ENCODE measurements at places on chromosomes 2 and 18. TPM values are rescaled to one million over a fixed set of nuclear protein-coding genes. Genes with fewer than 3 reads are reported as not detected.

- H3K4me3 ChIP-seq = no peak overlapping the region
- no peaks in the 10 kb centered on the region for H3K27me3 ChIP-seq
- DNase-seq = no peak
- no peak overlapping the region for H3K27ac ChIP-seq
- H3K36me3 ChIP-seq = no peaks in the 10 kb centered on the region
- H3K4me1 ChIP-seq = no peaks in the 10 kb centered on the region
Measured at GRCh38 chr2:176984987-176985386, 227.6 kb upstream of the HNRNPA3 start.

The CFAP210 gene
- 0.33 TPM for total RNA-seq

GRCh38 chr18:5895299-5895875, at the start of gene TMEM200C:
TSS of gene TMEM200C (minus strand) at chr18:5895522. CDS start at chr18:5892063, 3,459 bp downstream.
- H3K4me3 ChIP-seq = peak within 1 kb of the TSS; percentile 67
- no peaks in the 10 kb centered on the region for H3K36me3 ChIP-seq
- no peaks in the 10 kb centered on the region for H3K27me3 ChIP-seq
- peaks cover 18% of the 10 kb centered on the region for H3K4me1 ChIP-seq
- no peak for DNase-seq

- H3K4me1 ChIP-seq = peaks cover 35% of the 10 kb centered on the region
- peak overlapping the region; percentile 57 for H3K27ac ChIP-seq
- H3K27me3 ChIP-seq = no peaks in the 10 kb centered on the region
Measured at GRCh38 chr18:49638891-49639557, 77.2 kb downstream of the LIPG start.

DNA sequence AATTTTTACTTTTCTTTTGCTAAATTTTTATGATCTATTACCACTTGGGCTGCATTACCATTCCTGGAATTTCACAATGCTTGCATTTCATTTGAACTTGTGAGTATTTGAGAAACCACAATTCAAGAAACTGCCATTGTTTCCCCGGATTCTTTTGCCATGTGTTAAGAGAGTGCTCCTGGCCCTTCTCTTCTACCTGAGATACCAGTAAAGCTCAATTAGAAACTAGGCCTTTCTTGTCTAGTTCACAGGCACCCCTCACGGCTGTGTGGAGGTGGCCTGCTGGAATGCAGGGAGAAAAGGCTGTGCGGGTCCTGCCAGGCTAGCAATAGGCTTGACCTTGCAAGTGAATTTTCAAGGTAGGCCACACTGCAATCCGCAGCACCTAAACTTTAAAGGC, 40.8 kb downstream of the ZEB2 start:
- no peaks in the 10 kb centered on the region for H3K4me1 ChIP-seq
- no peak overlapping the region for H3K4me3 ChIP-seq
- H3K27ac ChIP-seq = no peak overlapping the region
- H3K36me3 ChIP-seq = no peaks in the 10 kb centered on the region

GRCh38 chr2:23994567-23994966, 15.3 kb upstream of the MFSD2B start:
- no peaks in the 10 kb centered on the region for H3K27me3 ChIP-seq
- H3K36me3 ChIP-seq = no peaks in the 10 kb centered on the region
- H3K4me1 ChIP-seq = no peaks in the 10 kb centered on the region
- DNase-seq = no peak

DNA sequence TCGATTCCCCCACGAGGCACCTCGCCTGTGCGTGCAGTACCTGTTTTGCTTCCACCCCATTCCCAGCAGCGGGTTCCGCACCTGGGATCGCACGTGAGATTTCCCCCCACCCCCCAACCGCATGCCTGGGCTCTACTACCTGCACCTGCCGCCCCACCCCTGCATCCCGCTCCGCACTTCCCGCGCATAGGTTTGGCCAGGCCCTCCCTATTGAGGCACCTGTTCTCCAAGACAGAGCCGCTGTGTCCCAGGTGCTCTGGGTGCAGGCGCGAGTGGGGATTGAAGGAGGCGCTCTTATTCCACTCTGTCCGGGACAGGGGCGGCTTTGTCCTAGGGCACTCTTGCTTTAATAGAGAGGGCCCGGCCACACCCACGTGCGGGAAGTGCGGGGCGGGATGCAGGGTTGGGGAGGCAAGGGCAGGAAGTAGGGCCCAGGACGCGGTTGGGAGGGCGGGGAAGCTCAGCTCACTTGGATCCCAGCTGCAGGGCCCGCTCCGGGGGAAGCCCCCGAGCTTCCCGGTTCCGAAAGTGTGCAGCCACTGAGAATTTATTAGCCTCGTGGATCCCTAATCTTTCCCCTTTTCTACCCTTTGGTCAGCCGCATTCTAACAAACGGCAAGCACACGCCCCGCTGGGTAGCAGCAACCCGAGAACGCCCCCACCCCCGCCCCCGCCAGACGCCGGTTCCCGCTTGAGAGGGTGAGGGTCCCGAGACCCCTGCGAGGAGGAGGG, 670 bp upstream of the MOCOS start:
- peaks cover 4% of the 10 kb centered on the region for H3K4me1 ChIP-seq
- no peak for DNase-seq
- peak overlapping the region; percentile 82 for H3K4me3 ChIP-seq
- H3K27ac ChIP-seq = peak overlapping the region; percentile 94
- H3K36me3 ChIP-seq = no peaks in the 10 kb centered on the region

DNA sequence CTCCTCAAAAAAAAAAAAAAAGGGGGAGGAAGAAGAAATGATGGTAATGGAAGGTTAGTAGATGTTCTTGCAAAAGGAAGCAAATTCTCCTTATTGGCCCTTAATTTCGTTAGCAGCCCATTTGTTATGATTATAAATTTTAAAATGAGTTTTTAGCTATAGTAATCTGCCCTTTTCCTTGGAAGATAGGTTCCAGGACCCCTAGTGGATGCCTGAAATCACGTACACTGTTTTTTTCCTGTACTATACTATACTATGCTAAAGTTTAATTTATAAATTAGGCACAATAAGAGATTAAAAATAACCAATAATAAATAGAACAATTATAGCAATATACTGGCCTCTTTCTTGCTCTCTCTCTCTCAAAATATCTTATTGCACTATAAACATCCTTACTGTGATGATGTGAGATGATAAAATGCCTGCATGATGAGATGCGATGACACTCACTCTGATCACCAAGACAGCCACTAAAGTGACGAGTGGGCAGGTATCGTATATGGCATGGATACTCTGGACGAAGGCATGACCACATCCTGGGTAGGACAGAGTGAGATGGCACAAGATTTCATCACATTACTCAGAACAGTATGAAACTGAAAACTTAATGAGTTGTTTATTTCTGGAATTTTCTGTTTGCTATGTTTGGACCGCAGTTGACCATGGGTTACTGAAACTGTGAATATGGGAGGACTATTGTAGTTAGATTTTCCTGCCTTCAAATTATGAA, 87.2 kb downstream of the KCTD18 start:
- H3K4me1 ChIP-seq = no peaks in the 10 kb centered on the region
- no peak for DNase-seq
- H3K27me3 ChIP-seq = no peaks in the 10 kb centered on the region
- no peak overlapping the region for H3K4me3 ChIP-seq
- no peak overlapping the region for H3K27ac ChIP-seq
- H3K36me3 ChIP-seq = peaks cover 58% of the 10 kb centered on the region

GRCh38 chr2:120908314-120908975, 172.8 kb downstream of the GLI2 start:
- H3K4me3 ChIP-seq = no peak overlapping the region
- no peaks in the 10 kb centered on the region for H3K4me1 ChIP-seq
- H3K27ac ChIP-seq = no peak overlapping the region
- H3K36me3 ChIP-seq = no peaks in the 10 kb centered on the region
- DNase-seq = no peak

The GALR1 gene
- total RNA-seq = not detected

The ASXL3 gene
- 0.19 TPM for total RNA-seq

The NT5DC4 gene
- total RNA-seq = 1.2 TPM

The ESPNL gene
- 0.42 TPM for total RNA-seq

The OR6B2 gene
- total RNA-seq = not detected

DNA sequence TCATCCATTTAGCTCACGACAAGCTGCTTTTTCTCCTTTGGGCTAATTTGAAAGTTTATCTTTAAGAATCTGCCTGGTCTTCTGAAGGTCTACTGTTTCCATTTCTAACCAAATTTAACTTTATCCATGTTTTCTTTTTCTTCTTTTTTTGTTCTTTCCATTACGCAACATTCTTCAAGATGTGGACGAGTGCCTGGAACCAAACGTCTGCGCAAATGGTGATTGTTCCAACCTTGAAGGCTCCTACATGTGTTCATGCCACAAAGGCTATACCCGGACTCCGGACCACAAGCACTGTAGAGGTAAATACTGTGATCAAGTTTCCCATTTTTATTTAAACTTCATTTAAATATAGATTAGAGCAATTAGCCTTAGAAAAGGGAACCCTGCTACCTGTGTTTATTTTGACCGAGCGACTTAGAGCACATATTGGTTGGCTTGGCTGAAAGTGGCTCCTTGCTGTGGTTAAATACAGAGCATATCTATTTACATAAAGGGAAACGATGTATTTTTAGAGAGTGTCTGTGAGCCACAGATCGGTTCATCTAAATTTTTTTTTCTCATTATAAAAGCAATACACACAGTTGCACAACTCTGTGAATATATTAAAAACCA, 183.4 kb upstream of the RASGRP3 start:
- no peaks in the 10 kb centered on the region for H3K36me3 ChIP-seq
- no peak for DNase-seq
- no peaks in the 10 kb centered on the region for H3K4me1 ChIP-seq
- no peak overlapping the region for H3K4me3 ChIP-seq

GRCh38 chr2:229202646-229203045, 68.4 kb downstream of the PID1 start:
- H3K36me3 ChIP-seq = no peaks in the 10 kb centered on the region
- no peak overlapping the region for H3K27ac ChIP-seq
- H3K4me3 ChIP-seq = no peak overlapping the region
- DNase-seq = no peak
- H3K4me1 ChIP-seq = peaks cover 31% of the 10 kb centered on the region

DNA sequence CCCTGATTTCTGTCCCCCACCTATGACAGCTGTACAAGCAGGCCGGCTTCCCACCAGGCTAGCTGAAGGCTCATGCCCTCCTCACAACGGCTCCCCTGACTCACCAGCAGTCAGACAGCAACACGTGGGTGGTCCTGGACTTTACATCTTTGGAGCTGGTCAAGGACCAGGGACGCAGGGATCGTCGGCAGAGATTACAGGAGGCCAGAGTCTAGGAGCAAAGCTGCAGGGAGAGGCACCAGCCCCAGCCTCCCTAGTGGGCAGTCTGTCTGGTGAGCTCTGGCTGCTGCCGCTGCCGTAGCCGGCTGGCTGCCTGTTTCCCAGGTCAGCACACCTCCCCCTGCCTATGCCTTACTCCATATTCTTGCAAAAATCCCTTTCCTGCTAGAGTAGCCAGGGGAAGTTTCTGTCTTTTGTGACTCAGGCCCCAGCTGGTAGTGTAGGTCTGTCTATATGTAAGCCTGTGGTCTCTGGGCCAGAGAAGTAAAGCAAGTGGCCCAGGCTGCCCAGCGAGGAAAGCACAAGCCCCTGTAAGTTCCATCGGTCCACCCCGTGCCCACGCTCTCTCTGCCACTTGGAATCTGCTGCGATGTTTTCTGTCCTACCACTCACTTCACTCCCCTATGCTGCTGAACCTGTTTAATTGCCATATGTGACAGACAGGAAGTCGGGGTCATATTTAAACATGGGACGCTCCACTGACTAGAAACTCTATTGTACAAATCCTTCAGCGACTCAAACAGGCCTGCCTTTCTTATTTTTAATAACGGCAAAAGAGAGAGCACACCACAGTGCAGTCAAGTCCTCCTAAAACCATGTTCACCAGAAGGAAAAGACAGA, 2.4 kb upstream of the ARHGEF4 start:
- H3K27ac ChIP-seq = no peak overlapping the region
- H3K36me3 ChIP-seq = no peaks in the 10 kb centered on the region
- peaks cover 4% of the 10 kb centered on the region for H3K27me3 ChIP-seq
- DNase-seq = no peak
- H3K4me3 ChIP-seq = no peak overlapping the region
- peaks cover 6% of the 10 kb centered on the region for H3K4me1 ChIP-seq

GRCh38 chr2:187543488-187543887, 10.7 kb downstream of the TFPI start:
- H3K4me1 ChIP-seq = peaks cover 49% of the 10 kb centered on the region
- H3K36me3 ChIP-seq = no peaks in the 10 kb centered on the region
- no peaks in the 10 kb centered on the region for H3K27me3 ChIP-seq
- no peak for DNase-seq

DNA sequence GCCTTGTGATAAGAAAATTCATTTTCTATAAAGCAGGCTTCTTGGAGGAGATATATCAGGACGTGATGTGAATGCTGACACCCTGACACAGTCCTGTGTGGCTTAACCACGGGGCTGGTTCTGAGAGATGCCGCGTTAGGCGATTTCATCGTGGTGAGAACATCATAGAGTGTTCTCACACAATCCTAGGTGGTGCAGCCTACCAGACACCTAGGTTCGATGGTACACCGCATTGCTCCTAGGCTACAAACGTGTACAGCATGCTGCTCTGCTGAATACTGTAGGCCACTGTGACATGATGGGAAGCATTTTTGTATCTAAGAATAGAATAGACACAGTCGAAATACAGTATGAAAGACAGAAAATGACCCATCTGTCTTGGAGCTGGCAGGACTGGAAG, 82.5 kb downstream of the TNFRSF11A start:
- no peak overlapping the region for H3K4me3 ChIP-seq
- DNase-seq = no peak
- no peaks in the 10 kb centered on the region for H3K4me1 ChIP-seq
- H3K36me3 ChIP-seq = no peaks in the 10 kb centered on the region
- H3K27me3 ChIP-seq = no peaks in the 10 kb centered on the region

DNA sequence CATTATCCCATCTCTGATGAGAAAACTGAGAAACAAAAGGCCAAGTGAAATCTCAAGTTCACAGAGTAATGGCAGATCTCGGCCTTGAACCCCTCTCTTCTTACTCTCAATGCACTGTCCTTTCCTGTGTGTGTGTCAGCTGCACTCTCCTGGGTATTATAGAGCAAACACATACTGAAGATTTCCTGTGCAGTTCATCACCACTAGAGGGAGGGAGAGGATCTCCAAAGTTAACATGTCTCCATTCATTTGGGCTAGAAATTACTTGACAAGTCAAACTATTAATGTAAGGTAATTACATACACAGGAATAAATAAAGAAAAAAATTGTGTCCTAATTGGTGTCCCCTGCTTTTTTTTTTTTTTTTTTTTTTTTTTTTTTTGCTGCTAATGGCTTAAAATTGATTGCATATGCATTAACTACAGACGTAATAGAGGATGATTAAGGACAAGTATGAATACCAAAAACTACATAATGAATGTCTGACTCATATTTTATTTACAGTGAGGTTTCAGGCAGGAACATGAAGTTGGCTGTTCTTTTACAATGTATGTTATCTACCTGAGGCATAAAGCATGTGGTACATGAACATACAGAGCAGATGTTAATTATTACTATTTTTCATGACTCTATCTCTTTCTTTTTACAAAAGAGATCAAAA, 269.2 kb downstream of the NYAP2 start:
- no peak for DNase-seq
- no peaks in the 10 kb centered on the region for H3K4me1 ChIP-seq
- H3K27ac ChIP-seq = no peak overlapping the region
- H3K36me3 ChIP-seq = no peaks in the 10 kb centered on the region
- no peaks in the 10 kb centered on the region for H3K27me3 ChIP-seq
- no peak overlapping the region for H3K4me3 ChIP-seq

- H3K36me3 ChIP-seq = no peaks in the 10 kb centered on the region
- H3K27ac ChIP-seq = no peak overlapping the region
- no peaks in the 10 kb centered on the region for H3K4me1 ChIP-seq
- no peaks in the 10 kb centered on the region for H3K27me3 ChIP-seq
- no peak for DNase-seq
- H3K4me3 ChIP-seq = no peak overlapping the region
Measured at GRCh38 chr18:3321133-3321812, 59.3 kb downstream of the MYL12B start.

Data from liver (tissue), 10 donors.